ENCODE measurements at places on chromosomes 3 and 15.

DNA sequence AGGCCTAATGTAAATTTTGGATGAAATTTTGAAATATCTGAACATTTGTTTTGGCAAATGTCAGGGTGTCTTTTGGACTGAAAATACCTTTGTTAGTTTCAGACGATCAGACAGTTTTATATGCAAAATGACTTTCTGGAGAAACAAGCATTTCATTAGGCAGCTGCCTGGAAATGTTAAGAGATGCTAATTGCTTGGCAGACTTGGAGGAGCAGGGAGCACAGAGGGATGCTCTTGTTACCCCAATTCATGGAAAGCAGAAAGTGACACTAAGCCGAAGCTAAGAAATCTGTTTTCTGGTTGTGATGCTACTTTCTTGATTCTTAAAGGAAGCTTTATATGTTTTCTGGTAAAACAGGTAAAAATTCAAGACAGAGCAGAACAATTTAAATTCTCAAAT is 204.3 kb upstream of the GBE1 start:
- no peak for DNase-seq

- peak; percentile 65 for DNase-seq
Observed at GRCh38 chr3:175651716-175652115, 792.6 kb downstream of the NAALADL2 start.

- DNase-seq, result peak; percentile 62
Observed at GRCh38 chr15:56948764-56949101, 30.3 kb downstream of the TCF12 start.

DNA sequence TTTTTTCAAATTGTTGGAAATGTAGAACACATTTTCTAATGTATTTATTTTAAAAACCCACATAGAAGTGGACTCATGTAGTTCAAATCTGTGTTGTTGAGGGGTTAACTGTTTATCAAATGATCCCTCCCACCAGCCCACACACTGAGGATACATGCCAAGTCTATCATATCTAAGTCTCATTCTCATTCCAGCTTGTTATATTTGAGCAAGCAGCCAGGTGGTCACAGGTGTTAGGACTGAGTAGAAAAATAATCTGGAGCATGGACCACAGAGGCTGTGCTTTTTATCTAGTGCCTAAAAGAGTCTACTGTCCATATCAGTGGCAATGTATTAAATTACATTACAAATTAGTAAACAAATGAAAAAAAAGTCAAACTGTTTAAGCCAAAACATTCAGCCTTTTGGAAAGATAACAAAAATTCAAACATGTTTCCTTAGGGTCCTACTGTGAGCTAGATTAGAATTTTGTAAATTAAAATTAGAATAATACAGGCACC is 20.7 kb upstream of the SPESP1 start:
- no peak for DNase-seq

GRCh38 chr3:185825639-185826481 is 1.0 kb upstream of the IGF2BP2 start:
- peak; percentile 75 for DNase-seq

Data from adipocyte (in vitro differentiated cells).